Stimulated activated CD4-positive, alpha-beta T cell treated with anti-CD3 and anti-CD28 coated beads, Interleukin-2, amount 100 ng/mL, for 24 hours (primary cell): ENCODE measurements at places on chromosomes 4 and X.
A peak's percentile ranks its signal among the peaks of the same experiment; 100 is the strongest.

DNA sequence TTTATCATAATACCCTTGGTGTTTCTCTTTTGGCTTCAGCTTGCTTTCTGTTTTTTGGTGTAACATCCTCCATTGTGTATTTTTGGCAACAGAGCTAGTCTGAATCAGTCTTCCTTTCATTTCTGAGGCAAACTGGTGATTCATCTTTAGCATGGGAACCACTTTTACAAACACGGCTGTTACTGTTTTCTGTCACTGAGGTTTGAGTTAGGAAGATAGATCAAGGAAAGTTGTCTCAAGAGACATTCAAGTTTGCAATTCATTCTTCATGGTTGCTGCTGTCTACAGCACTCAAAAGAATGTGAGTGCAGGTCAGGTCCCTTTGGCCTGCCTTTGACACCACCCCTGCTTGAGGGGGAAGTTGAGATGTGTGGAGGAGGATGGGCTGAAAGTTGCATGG lies 36.3 kb downstream of the IL21 start:
- DNase-seq = no peak

DNA sequence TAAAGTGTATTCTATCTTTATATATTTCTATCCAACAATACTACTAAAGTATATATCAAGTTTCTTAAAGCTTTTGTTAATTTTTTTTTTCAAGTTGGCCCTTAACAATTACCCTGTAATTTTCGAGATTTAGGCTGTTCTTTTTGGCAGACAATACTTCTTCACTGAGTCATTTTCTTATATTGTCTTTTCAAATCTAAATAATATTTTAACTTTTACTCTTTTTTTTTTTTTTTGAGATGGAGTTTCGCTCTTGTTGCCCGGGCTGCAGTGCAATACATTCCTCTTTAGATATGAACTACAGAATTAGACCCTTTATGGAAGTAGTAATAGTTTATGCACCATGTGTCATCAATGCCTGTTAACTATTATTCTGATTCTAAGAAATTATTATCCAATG lies 120.7 kb downstream of the GLRA3 start:
- no peak for DNase-seq

GRCh38 chr4:145481164-145481941 lies at the start of gene SMAD1:
TSS of gene SMAD1 (plus strand) at chr4:145481853. CDS start at chr4:145514614, 32,761 bp downstream.
- DNase-seq = peak; percentile 63

DNA sequence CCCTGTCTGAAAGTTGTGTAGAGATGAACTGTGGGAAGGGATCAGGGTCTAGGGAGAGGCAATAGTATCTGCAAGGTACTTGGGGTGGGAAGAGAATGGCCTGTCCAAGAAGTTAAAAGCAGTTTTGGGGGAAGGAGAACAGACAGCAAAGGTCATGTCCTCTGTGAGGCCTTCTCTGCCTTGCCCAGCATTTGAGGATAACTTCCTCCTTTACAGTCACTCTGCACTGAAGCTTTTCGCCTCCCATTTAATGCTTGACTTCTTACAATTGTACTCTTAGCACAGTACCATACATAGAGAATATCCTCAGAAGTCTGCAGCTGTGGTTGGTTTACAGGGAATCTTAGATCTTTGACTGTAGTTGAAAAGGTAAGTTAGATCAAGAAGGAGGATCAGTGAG lies 121.8 kb upstream of the AP1S2 start:
- DNase-seq = no peak

DNA sequence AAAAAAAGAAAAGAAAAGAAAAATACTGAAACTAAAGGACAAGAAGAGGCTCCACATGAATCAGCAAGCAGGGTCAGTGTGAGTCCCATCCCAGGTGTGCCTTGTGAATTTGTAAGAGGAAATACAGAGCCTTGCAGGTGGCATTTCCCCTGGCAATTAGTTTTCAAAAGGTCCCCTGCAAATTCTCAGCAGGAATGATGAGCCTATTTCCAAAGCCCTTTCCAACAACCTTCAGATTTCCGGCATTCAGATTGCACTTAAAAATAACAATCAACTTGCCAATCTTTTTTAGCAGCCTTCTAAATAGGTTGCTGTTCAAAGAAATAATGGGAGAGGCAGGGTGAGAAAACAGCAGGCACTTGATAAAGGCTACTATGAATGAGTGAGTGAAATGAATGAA lies 66.4 kb upstream of the OR13H1 start:
- DNase-seq = no peak

GRCh38 chrX:45240301-45240700 lies 39.6 kb upstream of the DIPK2B start:
- no peak for DNase-seq

DNA sequence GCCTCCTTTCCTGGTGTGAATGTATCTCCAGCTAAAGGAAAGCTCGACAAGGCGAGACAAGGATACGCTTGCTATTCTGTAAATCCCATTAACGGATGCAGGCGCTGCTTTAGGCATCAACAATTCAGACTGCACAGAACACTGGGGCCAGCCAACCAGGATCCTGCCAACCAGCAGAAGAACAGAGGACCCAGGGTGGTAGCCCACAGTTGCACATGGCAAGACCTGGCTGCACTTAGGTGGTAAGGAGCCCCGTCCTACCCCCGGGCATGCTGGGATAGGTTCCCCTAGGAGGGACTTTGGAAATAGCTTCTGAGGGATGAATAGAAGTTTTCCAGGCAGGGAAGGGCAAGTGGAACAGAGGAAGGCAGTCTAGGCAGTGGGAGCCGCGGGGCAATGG lies 20.7 kb downstream of the PSAPL1 start:
- no peak for DNase-seq

DNA sequence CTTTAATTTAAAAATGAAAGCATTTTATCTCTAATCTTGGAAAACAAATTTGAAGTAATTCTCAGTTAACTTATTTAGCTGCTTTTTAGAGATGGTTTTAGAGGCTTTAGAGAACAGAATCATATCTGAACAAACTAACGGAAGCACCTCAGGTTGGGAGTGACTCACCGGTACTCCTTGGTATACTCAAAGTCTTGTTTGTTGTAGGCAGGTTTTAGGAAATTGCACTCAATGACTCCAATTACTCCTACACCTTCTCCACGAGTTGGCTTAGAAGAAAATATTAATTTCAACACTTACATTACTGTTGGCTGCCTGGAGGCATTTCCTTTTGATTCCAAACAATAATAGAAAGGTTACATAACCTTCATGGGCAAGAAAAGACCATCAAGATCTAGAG lies 23.6 kb downstream of the MORC4 start:
- DNase-seq = no peak

GRCh38 chrX:53587795-53588420 lies 98.6 kb downstream of the HUWE1 start:
- DNase-seq = no peak

- DNase-seq = no peak
Measured at GRCh38 chr4:99947608-99948007, 1.2 kb upstream of the DNAJB14 start.

GRCh38 chr4:178970433-178971140 lies 1528.3 kb upstream of the AGA start:
- DNase-seq = no peak

DNA sequence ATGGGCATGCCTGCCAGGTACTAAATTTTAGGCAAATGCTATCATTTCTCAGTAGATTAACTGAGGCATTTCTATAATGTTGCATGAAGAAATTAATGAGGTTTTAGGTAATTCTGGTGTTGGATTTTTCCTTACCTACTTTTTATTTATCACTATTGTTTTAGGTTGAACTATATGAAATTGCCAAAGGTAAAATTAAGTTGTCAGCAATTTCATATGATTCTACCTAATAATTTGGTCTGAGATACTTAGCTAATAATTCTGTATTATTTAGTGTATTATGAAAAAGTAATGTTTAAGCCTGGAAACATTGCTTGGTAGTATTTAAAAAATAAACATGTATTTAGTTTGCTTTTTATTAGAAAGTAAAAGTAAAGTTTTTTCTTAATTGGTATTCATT lies 22.7 kb downstream of the SLC4A4 start:
- DNase-seq = no peak
